NCI-H1417 treated with DMSO at 0.1 percent for 48 hours (cell line): ENCODE measurements at places on chromosomes 16 and 17.

DNA sequence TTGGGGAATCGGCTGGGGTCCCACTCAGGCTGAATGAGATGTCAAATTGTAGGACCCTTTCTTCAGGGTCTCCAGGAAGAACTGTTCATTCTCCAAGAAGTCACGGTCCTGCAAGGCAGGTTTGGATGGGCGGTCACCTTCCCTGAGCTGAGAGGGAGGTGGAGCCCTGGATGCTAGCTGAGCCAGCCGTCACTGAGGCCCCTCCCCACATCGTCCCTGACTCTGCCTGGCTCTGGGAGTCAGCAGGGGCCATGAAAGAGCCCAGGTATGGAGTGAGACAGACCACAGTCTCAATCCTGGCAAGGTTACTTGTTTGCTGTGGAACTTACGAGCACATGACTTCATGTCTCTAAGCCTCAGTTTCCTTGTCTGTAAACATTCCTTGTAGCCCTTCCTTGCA is 6.0 kb upstream of the MRPL38 start:
- no peak for DNase-seq

GRCh38 chr17:72691586-72691985 is 400.9 kb downstream of the SLC39A11 start:
- no peak for DNase-seq

GRCh38 chr17:68657166-68657565 is 56.0 kb upstream of the FAM20A start:
- no peak for DNase-seq

DNA sequence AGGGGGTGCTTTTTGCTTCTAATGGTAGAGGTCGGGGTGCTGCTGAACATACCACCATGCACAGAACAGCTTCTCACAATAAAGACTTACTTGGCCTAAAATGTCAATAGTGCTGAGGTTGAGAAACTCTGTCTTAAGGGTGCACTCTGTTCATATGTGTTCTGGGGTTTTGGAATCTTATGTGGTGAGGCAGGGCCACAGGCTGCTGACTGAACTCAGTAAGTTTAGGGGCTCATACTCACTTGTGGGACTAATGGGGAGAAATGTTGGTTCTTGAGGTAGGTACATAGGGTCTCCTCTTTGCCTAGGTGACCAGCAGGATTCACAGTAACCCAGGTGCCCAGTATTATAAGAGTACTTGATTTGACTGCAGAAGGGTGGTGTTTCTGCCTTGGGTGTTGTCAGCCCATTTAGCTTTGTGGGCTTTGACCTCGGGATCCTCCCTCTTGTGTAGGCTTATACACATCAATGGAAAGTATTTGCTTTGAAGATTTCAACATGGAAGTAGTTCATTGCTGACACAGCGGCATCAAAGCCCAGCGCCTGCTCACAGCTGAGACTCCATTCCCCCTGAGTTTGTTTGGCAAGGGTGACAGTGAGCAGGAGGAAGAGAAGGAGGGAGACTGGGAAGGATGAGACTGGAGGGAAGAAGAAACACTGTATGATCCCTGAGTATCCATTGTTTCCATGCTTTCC is 17.2 kb downstream of the SLC7A6 start:
- DNase-seq = no peak

- no peak for DNase-seq
Measured at GRCh38 chr16:30787613-30788378, 791 bp upstream of the ZNF629 start.

DNA sequence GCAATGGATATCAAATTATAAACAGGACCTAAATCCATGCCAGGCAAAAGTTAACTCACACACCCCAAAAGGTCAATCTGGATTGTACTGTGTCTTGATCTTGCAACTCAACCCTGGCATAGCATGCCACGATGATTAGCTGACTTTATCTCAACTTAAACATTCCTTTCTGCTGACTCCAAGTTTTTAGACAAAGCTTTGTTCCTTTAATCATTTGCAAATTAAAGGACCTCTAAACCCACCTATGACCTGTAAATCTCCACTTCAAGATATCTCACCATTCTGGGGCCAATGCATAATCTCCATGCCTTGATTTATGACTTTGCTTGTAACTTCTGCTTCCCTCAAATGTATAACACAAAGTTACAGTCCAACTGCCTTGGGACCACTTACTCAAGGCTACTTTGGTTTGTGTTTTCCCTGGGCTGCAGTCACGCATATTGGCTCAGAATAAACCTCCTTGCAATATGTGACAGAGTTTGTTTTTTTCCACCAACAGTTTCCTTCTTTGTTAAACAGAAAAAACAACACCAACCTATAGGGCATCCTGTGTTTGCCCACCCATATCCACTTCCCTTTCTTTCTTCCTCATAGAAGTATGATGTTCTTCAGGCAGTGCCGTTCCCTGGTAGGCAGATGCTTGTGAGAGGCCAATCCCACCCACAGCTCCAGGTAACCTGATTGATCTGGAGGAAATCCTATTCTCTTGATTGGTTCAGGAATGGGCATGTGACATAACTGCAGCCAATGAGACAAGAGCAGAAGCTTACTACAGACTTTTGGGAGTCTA is 390.6 kb upstream of the ERCC4 start:
- DNase-seq = no peak

GRCh38 chr16:62177351-62178203 is 141.3 kb upstream of the CDH8 start:
- DNase-seq = no peak

- DNase-seq = no peak
Measured at GRCh38 chr17:74374858-74375257, 7.6 kb downstream of the GPR142 start.

DNA sequence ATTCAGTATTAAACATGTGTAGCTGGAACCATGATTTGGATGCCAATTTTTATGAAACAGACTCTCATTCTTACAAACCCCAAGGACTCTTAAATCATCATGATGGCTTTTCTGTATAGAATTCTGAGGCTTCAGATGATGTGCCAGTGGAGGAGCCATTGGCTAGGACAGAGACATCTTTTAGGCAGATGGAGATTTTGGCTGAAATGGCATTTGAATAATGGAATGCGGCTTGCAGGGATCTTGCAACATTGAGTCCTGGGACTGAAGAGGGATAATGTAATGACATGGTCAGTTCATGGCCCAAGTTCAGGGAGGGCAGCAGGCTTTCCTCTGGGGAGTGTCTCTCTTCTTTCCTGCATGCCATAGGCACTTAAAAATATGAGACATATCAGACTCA is 172.4 kb downstream of the ABCA8 start:
- no peak for DNase-seq

DNA sequence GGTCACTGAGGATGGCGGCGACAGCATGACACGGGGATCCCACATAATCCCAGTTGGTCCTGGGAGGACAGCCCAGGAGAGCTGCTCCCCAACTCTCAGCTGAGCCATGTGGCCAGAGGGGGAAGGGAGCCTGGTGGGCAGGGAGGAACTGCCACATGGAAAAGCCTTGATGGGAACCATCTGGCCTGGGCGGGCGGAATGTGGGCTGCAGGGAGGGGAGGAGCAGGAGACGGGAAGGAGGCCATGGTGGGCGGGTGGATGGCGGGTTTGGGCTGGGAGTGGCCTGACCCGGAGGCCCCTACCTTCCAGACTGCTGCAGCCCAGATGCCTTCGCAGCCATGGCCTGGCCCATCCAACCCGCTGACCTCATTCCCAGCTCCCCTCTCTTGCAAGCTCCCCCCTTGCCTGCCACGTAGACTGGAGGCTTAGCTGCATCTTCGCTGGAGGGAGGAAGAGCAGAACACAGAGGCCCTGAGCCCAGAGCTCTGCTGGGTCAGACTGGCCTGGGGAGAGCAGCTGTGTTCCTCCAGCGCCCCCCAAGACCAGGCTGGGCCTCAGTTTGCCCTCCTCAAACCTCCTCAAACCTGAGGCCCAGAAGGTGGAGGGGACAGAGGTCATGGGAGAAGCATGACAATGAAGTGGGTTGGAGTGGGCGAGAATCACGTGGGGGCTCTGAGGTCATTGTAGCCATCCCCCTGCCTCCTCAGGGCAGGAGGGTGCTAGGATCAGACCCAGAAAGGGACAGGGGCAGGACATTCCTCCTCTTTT is 8.2 kb upstream of the COL1A1 start:
- DNase-seq = no peak

DNA sequence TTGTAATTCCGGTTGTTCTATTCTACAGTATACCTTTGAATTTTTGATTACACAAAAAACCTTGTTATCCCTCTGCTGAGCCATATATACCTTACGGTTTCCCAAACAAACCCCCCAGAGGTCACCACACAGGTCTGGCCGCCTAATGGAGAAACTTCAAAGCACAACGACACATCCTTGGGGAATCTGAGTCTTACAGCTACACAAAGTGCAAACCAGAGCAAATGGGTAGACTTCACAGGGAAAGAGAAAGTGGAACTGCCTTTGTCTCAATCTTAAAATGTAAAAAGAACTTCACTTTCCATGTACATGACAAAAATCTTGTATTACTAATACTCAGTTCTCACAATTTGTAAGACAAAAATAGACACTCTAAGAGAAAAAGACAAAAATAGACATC is 2.7 kb downstream of the FBXO31 start:
- no peak for DNase-seq
